ENCODE measurements at places on chromosomes 6 and 20. TPM values are rescaled to one million over a fixed set of nuclear protein-coding genes. Genes with fewer than 3 reads are reported as not detected.

- no peak for DNase-seq
Observed at GRCh38 chr6:111852725-111853124, 20.5 kb downstream of the FYN start.

GRCh38 chr6:169240591-169241390 is 12.9 kb downstream of the THBS2 start:
- no peak for DNase-seq

BMP2 gene
- total RNA-seq = 3.7 TPM

DNA sequence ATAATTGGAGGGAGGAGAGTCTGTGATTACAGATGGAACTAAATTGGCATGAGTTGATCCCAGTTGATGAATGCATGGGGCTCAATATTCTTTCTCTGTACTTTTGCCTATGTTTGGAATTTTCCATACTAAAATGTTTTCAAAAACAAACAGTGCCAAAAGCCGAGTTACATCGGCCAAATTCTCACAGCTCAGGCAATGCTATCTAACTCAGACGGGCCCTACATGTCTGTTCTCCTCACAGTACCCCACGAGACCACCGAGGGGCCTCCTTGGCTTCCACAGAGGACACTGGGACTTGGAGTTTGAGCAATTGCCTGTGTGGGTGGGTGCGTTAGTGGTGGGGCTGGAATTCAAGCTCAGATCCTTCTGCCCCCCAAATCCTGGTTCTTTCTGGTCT is 413.2 kb downstream of the CDH26 start:
- DNase-seq = no peak

DNA sequence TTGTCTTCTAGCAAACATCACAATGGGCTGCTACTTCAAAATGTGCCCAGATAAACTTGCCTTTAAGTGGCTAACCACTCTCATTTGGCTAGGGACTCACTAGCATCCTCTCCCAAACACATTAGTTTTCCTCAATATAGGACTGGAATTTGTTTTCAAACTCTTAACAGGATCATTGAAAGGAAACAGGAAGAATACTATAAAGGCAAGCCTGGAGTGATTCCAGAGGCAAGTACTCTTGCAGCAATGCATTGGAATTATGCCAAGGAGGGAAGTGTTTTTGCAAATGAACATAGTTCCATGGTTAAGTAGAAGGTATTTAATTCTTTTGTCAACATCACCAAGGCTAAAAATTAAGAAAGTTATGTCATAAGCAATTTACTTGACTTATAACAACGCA is 12.2 kb downstream of the EPHA7 start:
- peak; percentile 48 for DNase-seq

- DNase-seq = peak; percentile 3
Observed at GRCh38 chr6:1082285-1082935, 229.5 kb upstream of the FOXQ1 start.

DNA sequence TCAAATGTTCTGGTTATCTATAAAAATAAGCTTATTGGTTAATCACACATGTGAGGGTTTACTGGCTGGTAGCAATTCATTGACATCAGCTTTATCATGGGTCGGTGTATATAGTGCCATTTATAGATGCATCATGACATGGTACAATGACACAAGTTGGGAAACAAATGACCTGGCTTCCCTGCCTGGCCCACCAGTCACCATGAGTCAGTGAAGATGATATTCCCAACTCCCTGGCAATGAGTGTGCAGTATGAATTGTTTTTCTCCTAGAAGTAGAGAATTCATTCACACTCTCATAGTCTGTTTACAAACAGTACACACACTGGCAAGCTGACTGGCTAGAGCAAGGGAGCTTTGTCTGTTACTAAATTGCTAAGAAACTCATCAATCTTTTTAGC is 37.2 kb upstream of the CALHM6 start:
- DNase-seq = peak; percentile 49
